ENCODE measurements at places on chromosomes 6 and 20.

GRCh38 chr20:33021879-33022278 lies 9.6 kb upstream of the BPIFB6 start:
- DNase-seq: no peak

DNA sequence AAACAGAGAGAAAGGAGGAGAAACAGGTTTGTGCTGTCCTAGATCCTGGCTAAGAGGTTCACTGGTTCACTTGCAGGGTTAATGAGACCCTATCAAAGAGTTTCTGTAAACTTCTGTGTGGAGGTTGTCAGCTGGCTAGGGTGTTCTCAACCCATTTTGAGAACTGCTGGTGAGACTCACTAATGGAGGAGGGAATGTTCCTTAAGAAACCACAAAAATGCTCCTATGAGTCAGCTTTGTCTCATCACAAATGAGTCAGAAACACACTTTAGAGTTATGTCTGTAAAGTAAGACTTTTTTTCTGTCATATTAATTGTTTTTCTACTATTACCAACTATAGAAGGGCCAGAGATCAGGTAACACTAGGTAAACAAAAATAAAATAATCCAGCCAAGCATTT lies 884.4 kb downstream of the PHF3 start:
- DNase-seq: no peak

GRCh38 chr6:151370509-151371078 lies 20.8 kb downstream of the ZBTB2 start:
- DNase-seq: no peak

DNA sequence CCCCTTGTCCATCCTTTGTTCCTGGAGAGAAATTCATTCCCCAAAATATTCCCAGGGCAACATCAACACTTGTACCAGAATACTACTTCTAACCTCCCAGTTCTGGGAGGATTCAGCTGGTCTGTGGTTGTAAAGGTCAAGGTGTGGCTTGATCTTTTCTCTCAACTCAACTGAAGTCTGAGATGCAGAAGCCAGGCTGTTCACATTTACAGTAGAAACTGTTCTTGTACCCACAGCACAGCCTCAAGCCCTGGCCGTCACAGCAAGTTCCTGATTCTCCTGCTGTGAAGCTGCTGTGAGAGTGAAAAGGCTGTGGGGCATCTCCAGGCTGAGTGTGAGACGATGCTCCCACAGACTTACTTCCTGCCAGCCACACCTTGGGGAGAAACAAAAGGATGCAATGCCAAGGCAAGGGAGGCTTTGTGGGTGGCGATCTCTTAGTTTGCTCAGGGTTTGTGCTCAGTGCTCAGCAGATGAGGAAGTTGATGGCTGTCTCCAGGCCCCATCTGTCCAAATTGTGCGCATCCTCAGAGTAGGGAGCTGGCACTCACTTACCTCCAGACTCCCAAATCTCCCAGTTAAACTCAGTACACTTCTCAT lies 143.9 kb upstream of the FOXA2 start:
- no peak for DNase-seq

GRCh38 chr6:158230967-158231550 lies 62.9 kb downstream of the GTF2H5 start:
- no peak for DNase-seq

GRCh38 chr6:28531479-28532128 lies 5.9 kb downstream of the GPX5 start:
- DNase-seq: no peak

DNA sequence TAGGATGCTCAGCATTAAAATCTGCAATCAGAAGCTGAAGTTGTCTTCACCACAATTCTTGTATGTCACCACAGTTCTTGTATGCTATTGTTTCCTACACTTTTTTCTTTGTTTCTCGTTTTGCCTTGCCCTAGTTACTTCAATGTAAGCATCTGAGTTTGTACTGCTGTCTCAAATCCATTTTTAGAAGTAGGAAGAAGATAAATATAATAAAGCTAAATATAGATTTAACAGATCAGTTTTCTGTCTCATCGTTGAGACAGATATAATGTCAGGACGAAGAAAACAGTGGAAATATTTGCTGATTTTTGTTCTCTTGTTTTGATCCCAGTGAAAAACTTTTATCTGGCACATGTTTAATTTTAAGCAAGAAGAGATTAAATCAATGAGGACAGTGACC lies 318.0 kb downstream of the QKI start:
- DNase-seq: no peak

DNA sequence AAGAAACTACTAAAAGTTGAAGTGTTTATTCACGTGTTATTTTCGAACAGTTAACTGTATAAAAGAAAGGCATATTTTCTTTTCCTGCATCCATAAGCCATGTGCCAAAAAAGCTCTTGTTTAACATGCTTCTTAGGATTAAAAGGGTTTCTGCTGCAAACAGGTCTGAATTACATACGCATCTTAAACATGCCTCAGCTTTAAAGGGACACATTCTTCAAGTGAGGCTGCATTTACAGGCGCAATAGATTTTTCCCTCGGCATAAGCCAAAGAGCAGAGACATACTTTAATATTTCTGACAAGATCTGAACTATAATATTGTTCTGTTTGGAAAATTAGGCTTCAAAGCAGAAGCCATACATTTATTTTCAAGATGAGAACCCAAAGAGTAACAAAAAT lies 39.4 kb downstream of the PDE7B start:
- no peak for DNase-seq

DNA sequence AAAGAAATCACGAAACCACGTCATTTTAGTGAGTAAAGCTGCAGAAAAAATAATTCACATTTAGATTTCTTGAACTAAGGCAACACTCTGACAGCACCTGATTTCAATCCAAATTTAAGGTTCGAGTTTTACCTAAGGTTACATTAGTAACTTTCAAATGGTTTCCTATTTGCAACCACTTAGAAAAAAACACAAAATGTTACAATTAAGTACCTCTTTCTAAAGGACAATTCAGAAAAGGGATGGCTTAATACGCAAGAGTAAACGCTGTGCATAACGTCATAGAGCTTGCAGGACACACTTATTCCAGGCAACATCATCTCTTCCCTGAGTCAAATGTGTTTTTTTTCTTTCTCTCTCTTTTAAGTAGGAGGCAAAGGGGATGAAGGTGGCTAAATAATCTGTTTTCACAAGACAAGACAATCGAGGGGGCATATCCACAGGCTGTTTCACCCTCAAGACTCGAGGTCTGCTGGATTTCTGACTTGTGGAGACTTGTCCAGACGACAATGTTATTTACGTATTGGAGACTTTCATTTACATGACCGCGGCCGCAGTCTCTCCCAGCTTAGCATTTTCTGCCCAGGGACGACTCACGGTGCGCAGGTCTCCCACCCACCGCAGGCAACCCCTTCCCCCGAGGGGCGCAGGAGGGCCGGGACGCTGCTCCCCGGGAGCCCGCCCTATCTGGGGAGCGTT lies 86.0 kb downstream of the SESN1 start:
- DNase-seq: no peak

GRCh38 chr6:35041086-35041861 lies 99.9 kb downstream of the TCP11 start:
- DNase-seq: no peak

DNA sequence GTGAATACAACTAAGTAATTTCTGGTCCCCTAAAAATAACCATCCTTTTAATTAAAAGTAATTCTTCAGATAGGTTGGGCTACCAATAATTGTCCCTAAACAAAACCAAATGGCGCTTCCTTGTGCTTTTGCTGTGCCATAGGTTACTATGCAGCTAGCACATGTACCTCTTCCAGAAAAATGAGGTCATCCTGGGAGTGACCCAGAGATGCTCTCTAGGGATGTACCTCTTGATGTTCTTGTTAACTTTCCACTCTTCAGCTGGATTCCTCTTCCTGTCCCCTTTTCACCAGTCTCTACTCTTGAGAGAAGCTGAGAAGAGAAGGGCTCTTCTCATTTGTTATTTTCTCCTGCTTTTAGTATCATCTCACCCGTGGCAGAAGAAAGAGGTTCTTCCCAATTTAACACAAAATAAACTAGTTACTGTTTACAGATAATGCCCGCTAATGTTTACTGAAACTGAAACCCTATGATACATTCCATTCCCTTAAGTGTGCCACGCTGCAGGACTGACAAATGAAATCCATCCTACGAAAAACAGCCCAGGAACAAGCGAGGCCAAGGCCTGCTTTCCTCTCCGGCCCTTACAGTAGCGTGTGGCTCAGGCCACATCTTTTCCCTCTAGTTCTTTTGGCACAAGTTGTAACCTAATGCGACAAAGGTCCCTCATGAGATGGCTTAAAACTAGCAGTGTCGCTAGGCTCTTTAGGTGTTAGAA lies 24.2 kb downstream of the MRS2 start:
- no peak for DNase-seq

- DNase-seq: no peak
These were observed 48.1 kb downstream of the KCNS1 start for GRCh38 chr20:45052698-45053429.
